ENCODE measurements at places on chromosomes 1 and 21. TPM values are rescaled to one million over a fixed set of nuclear protein-coding genes. Genes with fewer than 3 reads are reported as not detected.

The C1orf185 gene
- not detected for total RNA-seq

GRCh38 chr1:201385299-201385891, 7.9 kb upstream of the TNNT2 start:
- H3K27me3 ChIP-seq: no peaks in the 10 kb centered on the region
- peak; percentile 48 for DNase-seq
- H3K36me3 ChIP-seq: no peaks in the 10 kb centered on the region
- H3K4me3 ChIP-seq: no peak overlapping the region
- H3K27ac ChIP-seq: no peak overlapping the region

DNA sequence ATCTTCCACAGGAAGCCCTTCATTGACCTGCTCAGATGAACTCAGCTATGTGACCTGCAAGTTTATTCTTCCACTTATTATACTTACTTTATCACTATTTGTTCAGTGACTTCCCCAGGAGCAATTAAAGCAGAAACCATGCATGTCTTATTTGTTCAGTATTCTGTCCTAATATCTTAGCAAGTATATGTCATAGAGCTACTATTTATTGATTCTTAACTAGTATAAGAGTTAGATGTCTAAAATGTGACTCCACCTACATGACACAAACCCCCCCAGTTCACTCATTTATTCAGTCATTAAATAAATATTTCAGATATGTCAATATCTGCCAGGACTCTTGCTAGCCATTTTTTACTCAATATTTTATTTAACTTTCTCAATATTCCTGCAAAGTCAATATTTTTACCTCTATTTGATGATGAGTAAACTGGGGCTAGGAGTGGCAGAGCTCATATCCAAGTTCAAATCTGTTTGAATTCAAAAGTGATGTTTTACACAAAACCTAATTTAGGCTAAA, 469.0 kb upstream of the USP24 start:
- H3K36me3 ChIP-seq: no peaks in the 10 kb centered on the region
- H3K4me3 ChIP-seq: no peak overlapping the region
- peaks cover 5% of the 10 kb centered on the region for H3K27me3 ChIP-seq
- H3K4me1 ChIP-seq: no peaks in the 10 kb centered on the region
- H3K27ac ChIP-seq: no peak overlapping the region

DNA sequence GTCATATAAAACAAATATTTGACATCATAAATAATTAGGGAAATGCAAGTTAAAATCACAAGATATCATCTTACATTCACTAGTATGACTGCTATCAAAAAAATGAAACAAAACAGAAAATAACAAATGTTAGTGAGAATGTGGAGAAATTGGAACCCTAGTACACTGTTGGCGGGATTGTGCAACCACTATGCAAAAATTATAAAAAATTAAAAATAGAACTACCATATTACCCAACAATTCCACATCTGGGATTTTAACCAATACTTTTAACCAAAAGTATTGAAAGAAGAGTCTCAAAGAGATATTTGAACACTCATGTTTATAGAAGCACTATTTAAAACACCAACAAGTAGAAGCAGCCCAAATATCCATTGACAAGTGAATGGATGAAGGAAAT, 797.2 kb upstream of the ADAMTS5 start:
- no peaks in the 10 kb centered on the region for H3K4me1 ChIP-seq
- no peak overlapping the region for H3K27ac ChIP-seq
- no peaks in the 10 kb centered on the region for H3K36me3 ChIP-seq

The AMY1A gene
- total RNA-seq: not detected

DNA sequence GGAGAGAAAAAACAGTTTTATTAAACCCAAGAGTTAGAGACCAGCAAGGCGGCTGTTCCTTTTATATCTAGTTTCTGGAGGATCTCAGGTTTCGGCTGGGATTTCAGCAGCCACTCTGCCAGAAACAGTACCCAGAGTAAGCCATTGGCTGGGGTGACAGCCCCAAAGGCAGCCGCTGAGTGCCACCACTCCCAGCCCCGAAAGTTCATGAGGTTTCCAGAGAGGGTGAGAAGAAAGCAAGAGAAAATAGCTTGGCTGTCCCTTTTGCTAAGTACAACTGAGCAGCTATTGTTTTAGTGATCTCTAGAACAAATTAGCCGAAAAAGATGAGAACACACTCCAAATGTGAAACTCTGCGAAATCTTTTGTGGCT, 1.2 kb downstream of the SH3BGR start:
- H3K36me3 ChIP-seq: no peaks in the 10 kb centered on the region
- H3K4me3 ChIP-seq: no peak overlapping the region
- no peak overlapping the region for H3K27ac ChIP-seq
- no peak for DNase-seq
- no peaks in the 10 kb centered on the region for H3K4me1 ChIP-seq

DNA sequence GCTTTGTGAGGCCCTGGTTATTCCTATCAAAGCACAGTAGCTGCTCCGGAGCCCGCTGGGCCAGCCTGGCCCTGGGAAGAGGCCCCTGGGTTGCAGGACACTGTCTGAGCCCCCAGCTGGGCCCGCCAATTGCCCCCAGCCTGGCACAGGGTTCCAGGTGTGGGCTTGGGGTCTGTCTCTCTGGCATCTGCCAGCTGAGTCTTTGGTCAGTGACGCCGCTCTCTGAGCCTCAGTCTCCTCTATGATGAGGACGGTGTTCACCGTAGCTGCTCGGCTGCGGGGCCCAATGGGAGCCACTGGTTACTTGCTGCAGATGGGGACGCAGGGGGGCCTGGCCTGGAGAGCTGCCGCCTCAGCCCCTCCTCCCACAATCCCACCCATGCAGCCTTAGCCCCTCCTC, 41.0 kb downstream of the TP73 start:
- H3K4me3 ChIP-seq: no peak overlapping the region
- no peak for DNase-seq
- no peak overlapping the region for H3K27ac ChIP-seq
